DMS53 (cell line): ENCODE measurements at places on chromosomes 4 and X.

DNA sequence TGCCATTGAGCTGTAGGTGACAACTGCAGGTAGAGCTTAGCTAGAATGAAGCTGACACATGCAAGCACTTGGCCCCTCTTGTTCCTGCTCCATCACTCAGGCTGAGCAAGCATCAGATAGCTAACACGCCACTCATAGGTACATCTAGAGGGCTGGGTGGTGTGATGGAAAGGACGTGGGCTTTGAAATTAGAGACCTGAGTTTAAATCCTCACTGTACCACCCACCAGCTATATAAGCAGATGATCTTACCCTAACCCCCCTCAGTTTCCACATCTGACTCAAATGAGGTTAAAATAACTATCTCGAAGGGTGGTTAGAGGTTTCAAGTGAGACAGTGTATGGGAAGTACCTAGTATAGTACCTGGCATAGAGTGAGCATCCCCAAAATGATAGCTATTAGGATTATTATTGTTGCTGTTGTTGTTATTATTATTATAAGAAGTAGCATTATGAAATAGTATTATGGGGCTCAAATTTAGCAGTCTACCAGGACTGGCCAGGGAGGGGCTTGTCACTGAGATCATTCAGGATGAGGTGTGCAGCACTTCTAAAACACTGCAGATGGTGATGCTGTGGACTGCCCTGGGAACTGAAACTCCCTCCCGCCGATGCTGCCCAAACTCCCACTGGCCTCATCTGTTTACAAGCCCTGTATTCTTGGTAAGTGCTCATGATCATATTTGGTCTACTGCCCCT is 59.0 kb downstream of the REELD1 start:
- DNase-seq: no peak

- peak; percentile 28 for DNase-seq
These were observed 33.5 kb downstream of the SMS start for GRCh38 chrX:21974011-21974385.

DNA sequence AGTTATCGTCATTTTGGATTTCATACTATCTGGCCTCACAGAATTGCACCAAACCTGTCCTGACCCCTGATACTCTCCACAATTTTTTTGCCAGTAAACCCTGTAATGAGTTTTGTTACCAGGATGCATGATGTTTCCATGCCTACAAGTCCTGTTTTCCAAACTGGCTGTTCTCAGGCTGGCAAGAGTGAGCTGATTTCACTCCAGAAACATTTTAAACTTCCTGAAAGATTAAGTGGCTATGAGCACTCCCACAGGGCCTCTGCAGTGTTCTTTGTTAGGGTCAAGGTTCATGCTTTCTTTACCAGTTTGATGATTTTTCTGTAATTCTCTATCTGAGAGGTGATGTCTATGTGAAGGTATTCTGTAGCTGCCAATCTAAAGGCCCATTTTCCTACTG is 31.7 kb upstream of the PDLIM3 start:
- DNase-seq: peak; percentile 25

GRCh38 chrX:67780694-67781109 is 236.9 kb downstream of the AR start:
- no peak for DNase-seq

DNA sequence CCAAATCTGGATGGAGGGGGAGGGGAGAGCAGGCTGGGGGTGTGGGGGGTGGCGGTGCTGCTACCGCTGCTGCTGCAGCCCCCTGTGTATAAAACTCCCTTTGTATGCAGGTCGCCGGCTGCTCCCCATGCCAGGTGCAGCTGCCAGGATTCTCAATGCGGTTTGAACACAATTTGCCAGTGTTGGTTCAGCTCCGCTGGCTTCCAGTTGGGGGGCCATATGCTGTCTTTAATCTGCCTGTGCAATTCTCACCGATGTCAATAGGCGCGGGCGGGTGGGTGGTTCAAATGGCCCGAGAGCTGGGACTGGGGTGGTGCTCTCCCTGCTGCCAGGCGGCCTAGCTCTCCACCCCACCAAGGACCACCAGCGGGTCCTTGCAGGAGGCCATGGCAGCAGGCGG is 257.6 kb downstream of the BCOR start:
- DNase-seq: no peak

GRCh38 chrX:148492057-148492456 is 8.4 kb upstream of the AFF2 start:
- DNase-seq: no peak

- no peak for DNase-seq
These were observed 20.3 kb downstream of the DGKQ start for GRCh38 chr4:952881-953573.

DNA sequence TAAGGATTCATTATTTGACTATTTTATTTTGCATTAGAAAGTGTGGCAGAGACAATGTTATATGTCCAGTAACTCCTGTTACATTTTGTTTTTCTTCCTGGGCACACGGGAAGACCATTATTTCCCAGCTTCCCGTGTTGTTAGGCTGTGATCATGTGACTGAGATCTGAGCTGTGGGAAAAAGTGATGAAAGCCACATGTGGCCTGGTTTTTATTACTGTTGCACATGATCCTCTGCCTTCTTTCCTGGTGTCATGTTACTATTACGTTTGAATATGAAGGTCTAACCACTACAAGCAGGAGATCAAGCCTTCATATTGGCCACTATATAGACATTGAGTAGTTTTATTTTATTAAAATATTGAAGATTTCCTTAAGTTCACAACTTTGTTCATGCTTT is 28.2 kb upstream of the MID1 start:
- peak; percentile 13 for DNase-seq

- DNase-seq: no peak
These were observed 42.0 kb upstream of the SCRG1 start for GRCh38 chr4:173440888-173441287.

DNA sequence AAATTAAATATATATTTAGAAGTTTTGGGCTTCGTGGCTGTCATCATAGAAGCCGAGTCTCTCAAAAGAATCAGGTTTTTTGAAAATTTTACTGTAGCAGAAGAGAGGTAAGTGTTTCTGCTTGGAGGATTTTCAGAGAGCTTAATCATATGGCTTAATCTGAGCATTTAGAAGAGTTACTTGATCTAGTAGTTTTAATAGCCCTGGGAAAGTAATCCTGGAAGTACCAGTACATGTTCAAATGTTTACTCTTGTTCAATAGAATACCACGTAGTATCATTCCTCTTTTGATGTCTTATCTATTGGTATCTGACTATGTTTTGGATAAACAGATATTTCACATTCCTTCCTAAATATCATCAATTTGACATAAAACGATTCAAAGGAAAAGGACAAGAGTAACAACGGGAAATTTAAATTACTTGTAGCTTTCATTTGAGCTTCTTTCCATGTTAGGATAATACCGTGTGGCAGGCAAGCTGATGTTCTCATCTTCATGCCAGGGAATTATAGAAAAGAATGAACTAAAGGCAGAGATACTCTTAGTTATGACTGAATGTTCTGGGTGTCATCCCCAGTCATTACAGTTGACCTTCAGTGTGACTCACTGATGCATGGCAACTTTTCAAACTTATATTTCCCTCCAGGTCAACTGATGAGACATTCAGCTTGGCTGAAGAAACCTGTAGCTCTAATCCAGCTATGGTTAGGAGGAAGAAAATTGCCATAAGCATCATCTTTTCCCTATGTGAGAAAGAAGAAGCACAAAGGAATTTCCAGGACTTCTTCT is 89.8 kb downstream of the FNIP2 start:
- no peak for DNase-seq

DNA sequence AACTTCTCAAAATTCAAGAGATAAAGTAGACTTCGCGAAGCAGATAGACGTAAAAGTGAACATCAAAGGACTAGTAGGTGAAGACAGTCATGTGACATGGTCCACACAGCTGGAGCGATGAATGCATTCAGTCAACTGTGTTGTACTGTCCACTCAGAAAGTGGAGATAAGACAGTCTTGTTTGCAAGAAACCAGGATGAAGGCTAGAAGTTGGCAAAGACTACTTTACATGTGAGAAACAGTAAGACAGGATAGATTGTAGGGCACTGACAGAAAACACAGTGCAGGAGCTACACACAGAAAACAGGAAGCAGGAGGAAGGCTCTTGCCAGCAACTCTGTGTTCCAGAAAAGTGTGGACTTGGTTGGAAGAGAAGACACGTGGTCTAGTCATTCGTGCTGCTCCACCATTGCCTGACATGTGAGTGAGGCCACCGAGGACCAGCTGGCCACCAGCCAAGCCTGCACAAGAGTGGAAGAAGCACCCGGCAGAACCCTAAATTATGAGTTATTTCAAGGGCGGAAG is 78.9 kb downstream of the FAT1 start:
- peak; percentile 22 for DNase-seq

DNA sequence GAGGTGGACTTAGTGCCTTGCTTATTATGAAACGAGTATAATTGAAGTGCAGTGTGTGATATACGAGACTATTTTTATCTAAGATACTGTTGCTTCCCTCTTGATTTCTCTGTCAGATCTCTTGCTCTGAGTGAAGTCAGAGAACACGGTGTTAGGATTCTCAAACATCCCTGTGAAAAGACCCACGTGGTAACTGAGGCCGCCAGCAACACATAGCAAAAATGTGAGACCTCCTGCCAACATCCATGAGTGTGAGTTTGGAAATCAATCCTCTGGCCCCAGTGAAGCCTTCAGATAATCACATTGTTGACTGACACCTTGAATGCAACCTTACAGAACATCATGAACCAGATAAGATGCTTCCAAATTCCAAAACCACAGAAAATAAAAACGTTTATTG is 954.4 kb downstream of the FAT4 start:
- DNase-seq: no peak

DNA sequence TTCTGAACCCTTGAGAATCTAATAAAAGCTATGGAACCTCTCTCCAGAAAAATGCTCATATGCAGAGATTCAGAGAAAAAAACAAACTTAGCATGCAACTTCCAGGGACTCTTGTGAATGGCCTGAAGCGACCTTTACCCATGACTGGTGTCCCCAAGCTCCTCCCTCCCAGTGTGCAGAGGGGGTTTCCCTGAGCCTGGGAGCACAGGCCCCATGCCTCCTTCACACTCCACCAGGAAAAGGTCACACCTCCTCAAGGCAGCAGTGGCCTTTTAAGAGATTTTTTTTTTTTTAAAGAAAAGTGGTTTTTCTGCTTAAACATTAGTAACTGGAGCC is 13.3 kb upstream of the UBA6 start:
- peak; percentile 28 for DNase-seq

DNA sequence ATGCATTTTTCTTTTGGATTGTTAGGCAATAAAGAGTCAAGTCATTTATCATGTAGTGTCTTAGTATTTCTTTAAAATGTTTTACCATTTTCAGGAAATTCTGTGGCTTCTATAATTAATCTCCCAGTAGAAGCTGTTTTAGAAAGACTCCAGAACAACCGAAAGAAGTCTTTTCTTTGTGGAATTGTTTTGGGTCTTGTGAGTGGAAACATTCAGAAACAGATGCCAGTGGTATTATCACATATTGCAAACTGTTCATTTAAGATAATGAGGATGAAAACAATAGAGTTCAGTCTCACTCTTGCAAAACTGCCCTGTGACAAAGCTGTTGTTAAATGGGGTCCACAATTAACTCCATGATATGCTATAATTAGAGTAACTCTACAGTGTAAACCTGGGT is 211.2 kb upstream of the KIT start:
- no peak for DNase-seq

- no peak for DNase-seq
These were observed 252.5 kb downstream of the BCOR start for GRCh38 chrX:39845233-39845632.
